ENCODE measurements at places on chromosomes 7 and 10.

- no peak overlapping the region for H3K27ac ChIP-seq
- peak; percentile 3 for DNase-seq
- H3K4me1 ChIP-seq, result peaks cover 3% of the 10 kb centered on the region
- peaks cover 3% of the 10 kb centered on the region for H3K27me3 ChIP-seq
- no peak overlapping the region for H3K4me3 ChIP-seq
Observed at GRCh38 chr10:90319188-90319914, 538.5 kb downstream of the HTR7 start.

GRCh38 chr7:130961128-130961601 lies 227.2 kb upstream of the KLF14 start:
- H3K27ac ChIP-seq, result peak overlapping the region; percentile 99
- peak; percentile 82 for DNase-seq
- H3K27me3 ChIP-seq, result peaks cover 4% of the 10 kb centered on the region
- H3K4me1 ChIP-seq, result peaks cover 48% of the 10 kb centered on the region
- H3K4me3 ChIP-seq, result peak overlapping the region; percentile 95

GRCh38 chr7:66739477-66739876 lies 1.1 kb upstream of the RABGEF1 start:
- H3K4me1 ChIP-seq, result peaks cover 25% of the 10 kb centered on the region
- peak overlapping the region; percentile 92 for H3K4me3 ChIP-seq
- H3K36me3 ChIP-seq, result peaks cover 21% of the 10 kb centered on the region
- no peaks in the 10 kb centered on the region for H3K27me3 ChIP-seq
- H3K27ac ChIP-seq, result peak overlapping the region; percentile 92
- DNase-seq, result no peak

GRCh38 chr7:945147-945555 lies 9.3 kb downstream of the ADAP1 start:
- DNase-seq, result no peak
- peaks cover 31% of the 10 kb centered on the region for H3K36me3 ChIP-seq
- H3K4me1 ChIP-seq, result peaks cover 26% of the 10 kb centered on the region
- H3K27me3 ChIP-seq, result no peaks in the 10 kb centered on the region
- no peak overlapping the region for H3K4me3 ChIP-seq

All from activated naive CD8-positive, alpha-beta T cell treated with anti-CD3 and anti-CD28 coated beads for 36 hours (primary cell).